B cell (primary cell): ENCODE measurements at places on chromosomes 7 and 10.
A peak's percentile ranks its signal among the peaks of the same experiment; 100 is the strongest.

GRCh38 chr10:28937959-28938358 lies 260.6 kb downstream of the BAMBI start:
- no peak for DNase-seq

- DNase-seq: no peak
Measured at GRCh38 chr10:79496896-79497295, 15.4 kb upstream of the EIF5AL1 start.

DNA sequence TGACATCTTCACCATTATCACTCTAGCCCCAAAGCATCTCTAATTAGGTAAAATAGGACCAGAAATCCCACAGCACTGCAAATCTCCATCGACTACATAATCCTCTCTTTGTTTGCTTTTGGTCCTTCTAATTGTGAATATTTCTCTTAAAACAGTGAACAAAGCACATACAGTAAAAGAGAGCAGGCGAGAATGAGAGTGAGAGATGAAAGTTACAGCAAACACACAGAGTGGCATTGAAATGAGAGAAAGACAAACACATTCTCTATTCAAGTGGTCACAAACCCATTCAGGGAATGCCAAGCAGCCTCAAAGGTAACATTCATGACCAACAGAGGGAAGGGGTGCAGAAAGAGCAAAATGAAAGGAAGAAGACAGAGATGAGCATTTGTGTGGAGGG lies 109.8 kb upstream of the PTN start:
- DNase-seq: no peak

- peak; percentile 81 for DNase-seq
Measured at GRCh38 chr10:133336577-133337369, at the start of gene CALY. CALY (minus strand) TSS chr10:133336896; CDS start chr10:133328989, 7,907 bp downstream.

- DNase-seq: no peak
Measured at GRCh38 chr7:102918845-102919244, 6.0 kb downstream of the LRRC17 start.

- no peak for DNase-seq
Measured at GRCh38 chr7:27046854-27047549, 48.8 kb downstream of the HOXA1 start.

GRCh38 chr10:31187607-31188210 lies 131.3 kb upstream of the ZEB1 start:
- DNase-seq: no peak

- DNase-seq: peak; percentile 51
Measured at GRCh38 chr10:13100349-13101294, 659 bp downstream of the OPTN start.

DNA sequence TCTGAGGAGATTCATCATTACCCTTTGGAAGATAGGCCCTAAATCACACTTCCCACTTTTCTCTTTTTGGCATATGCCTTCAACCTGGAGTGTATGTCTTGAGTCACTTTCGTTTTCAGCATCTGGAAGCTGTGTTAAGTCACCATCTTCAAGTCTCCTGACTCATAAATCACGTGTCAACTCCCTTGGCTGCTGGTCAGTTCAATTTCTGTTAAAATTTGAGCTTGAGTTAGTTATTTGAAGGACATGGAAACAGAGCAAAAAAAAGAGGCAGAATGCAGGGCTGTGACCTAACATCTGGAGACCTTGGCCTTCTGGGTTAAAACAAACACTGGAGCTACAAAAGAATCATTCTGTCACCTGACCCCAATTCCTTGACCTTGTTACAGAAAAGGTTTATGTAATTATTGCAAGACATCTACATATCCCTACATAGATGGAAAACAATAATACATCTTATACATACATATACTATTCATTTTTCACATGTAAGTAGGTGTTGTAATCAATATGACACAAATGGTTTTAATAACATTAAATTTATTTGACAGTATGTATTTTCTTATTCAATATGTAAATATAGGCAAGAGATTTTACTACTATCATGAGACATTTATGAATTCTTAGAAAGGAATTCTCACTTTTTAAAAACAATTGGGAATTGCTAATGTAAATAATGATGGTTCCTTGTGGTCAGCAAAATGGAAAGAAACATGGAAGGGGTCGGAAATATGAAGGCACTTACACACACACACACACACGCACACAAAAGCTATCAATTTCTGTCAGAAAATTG lies 169.7 kb upstream of the PHYHIPL start:
- no peak for DNase-seq

- no peak for DNase-seq
Measured at GRCh38 chr7:100079024-100079560, 2.4 kb downstream of the ZNF3 start.

GRCh38 chr10:9547936-9548904 lies 1469.5 kb upstream of the CELF2 start:
- no peak for DNase-seq

GRCh38 chr10:48608279-48608681 lies 3.4 kb upstream of the ARHGAP22 start:
- peak; percentile 74 for DNase-seq

DNA sequence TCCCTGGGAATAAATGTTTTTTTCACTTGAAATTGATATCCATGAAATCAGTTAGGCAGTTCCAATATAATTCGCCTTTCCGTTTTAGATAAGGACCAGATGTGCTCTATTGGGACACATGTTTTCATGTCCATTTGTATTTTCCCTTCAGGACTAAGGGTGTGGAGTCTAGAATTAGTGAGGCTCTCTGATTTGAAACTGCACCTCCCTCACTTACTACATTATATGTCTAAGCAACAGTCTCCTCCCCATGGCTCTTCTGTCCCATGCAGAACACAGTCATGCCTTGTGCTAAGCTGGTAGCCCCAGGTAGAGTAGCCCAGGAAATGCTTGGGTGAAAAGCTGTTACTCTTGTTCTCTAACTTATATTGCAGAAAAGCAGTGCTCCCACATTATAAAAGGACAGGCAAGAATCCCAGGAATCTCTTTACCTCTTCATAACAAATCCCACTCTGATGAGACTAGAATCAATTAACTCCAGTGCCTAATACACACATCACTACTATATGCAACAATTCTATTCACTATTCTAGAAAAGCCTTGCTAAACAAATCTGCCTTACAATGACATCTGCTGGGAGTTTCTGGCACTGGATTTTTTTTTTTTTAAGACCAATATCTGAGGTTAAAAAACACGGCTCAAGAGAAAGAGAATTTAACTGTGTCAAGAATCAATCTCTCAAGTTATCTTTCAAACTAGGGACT lies 293.9 kb downstream of the SNX13 start:
- no peak for DNase-seq

DNA sequence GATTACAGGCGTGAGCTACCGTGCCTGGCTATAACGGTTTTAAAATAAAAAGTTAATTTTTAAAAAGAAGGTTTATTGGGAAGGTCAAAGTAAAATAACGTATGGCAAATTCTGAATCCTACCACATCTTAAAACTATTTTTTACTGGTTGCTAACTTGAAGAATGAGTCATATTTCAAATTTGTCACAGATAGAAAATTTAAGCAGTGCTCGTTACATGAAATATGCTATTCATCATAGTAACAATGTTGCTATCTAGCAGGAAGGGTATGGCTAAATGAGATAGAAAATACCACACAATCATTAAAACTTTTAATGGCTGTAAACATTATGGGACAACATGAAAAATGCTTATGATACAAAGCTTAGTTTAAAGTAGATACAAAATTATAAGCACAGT lies 500.5 kb downstream of the PHTF2 start:
- no peak for DNase-seq

DNA sequence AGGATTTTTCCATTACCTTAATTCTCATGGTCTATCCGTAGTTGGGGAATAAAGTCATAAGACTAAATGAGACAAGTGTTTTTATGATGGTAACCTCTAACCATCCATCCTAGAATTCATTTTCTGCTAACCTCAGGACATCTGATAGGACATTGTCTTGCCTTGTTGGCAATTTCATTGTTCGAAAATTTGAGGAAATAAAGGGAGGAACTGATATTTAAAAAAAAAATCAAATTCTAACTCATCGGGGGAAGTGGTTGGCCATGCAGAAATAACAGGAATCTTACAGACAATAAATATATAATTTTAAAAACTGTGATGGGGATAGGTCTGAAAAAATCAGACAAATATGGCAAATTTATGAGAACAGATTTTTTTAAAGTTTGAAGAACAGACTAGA lies 21.7 kb upstream of the RHOBTB1 start:
- DNase-seq: no peak

GRCh38 chr10:3415038-3415736 lies 242.6 kb upstream of the PITRM1 start:
- DNase-seq: no peak

DNA sequence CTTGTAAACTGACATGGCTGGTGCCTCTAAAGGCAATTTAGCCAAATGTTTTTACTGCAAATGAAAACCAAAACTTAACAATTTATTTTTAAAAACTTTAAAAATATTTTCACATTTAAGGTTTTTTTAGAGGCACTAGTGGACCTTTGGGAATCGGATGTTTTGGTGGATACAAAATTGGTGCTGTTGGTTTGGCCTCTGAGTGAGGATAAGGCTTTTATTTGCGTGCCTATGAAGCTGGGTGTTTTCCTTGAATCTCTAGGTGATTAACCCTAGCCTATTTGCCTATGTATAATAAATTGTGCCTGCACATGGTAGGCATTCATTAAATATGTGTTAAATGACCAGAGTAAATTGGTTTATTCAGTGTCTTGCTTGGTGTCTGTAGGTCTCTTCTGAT lies 2.9 kb upstream of the SGCE start:
- no peak for DNase-seq

DNA sequence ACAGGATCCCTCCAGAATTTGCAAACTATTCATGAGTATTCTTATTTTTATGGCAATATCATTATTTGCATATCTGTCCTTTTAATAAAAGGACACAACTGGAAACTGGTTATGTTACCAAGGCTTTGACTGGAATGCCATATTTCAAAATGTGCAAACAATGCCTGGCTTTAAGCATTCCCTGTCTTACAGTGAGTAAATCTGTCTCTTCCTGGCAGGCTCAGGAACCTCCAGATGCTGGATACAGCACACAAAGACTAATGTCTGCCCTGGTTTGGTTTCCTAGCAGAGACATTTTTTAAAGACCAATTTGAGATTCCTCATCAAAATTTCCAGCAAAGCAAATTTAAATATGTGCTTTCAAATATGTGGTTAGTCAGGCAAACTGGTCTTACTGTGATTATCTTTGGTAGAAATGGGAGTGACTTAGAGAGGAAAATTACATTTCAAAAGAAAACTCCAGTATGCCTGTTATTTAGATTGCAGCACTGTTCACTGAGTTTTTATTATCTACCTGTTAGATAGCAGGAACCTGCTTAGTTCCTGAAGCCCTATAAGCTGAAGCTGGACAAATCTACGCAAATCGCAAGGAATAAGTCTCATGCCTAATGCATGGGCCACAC lies 31.3 kb downstream of the RNF216 start:
- no peak for DNase-seq

- DNase-seq: no peak
Measured at GRCh38 chr10:119496273-119496672, 46.2 kb downstream of the RGS10 start.

- no peak for DNase-seq
Measured at GRCh38 chr10:124694481-124695220, 49.5 kb downstream of the FAM53B start.

DNA sequence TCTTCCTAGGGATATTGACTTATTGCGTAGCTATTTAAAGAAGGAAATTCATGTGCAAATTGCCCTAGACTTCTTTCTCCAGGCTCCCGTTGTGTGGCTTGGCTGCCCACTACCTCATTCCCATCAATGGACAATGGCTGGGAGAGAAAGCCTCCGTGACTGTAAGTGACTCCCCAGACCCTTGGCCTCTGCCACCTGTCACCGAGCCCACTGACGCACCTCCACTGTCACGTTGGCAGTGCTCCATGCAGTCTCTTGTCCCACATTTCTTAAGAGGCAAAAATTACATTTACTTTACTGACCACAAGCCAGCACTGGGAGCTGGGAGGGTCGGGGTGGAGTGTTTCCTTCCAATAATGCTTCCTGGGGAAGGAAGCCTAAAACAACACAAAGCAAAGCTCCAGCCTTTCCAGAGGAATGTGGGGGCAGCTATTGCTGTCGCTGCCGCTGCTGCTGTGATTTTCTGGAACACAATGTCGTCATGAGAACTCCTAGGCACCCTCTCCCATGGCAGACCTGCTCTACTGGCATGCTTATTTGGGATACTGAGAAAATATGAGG lies 89.7 kb upstream of the STEAP1B start:
- no peak for DNase-seq
